ENCODE measurements at places on chromosomes 5 and 9.

DNA sequence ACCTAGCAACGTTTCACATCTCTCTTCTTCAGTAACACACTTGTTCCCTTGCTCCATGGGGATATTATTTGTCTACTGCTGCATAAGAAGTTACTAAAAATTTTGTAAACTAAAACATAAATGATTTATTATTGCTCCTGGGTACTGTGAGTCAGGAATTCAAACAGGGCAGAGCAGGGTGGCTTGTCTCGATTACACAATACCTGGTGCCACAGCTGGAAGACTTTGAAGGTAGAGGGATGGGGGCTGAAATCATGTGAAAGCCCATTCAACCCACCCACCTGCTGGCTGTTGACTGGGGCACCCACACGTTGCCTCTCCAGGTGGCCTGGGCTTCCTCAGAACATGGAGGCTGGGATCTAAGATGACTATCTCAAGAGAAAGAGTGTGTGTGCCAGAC is 213.2 kb downstream of the ESM1 start:
- DNase-seq, result no peak

DNA sequence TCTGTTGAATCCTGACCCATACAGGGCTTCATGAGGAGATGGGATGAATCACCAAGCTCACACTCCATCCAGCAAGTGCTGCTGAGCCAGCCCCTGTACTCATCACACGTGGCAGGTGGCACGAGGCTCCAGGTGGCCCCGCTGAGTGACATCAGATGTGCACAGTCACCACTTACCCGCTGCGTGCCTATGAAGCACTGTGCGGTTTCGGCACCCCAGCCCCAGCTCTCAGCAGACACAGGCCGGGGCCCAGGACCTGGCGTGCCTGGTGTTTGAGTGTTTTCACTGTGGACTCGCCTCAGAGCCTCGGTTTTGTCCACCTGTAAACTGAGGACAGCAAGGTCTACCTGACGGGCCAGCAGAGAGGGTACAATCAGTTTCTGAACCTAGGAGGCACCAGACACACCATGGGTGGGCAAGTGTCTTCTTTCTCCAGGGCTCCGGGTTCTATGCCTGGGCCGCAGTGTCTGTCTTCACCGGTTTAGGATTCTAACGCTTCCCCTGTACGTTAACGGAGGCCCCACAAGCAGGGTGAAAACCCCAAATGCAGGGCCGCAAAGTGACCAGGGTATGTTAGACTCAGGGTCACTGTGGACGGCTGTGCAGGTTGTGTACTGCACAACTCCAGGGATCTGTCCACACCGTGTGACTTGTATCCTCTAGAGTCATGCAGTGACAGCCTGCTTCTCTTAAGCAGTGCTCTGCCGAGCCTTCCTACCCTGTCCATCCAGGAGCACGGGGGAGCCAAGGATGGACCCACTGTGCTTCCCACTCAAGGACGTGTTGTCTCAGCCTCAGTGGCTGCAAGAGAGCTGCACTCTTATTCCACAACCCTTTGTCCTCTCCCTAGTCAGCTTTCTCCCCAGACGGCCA is 44.3 kb upstream of the COL5A1 start:
- no peak for DNase-seq

DNA sequence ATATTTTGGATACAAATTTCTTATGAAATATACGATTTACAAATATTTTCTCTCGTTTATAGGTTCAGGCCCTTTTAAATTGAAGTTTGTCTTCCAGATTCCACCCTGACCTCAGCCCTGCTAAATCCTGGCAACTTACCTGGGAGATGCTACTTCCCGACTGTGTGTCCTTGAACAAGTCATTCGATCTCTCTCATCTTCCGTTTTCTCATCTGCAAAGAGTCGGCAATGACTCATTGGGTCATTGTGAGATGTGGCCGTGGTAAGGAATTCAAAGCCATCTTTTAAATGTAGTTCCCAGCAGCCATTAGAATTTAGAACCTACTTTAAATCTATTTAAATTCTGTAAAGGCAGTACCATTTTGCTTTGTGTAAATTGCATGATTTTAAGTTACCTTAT is 72.5 kb downstream of the LHX2 start:
- DNase-seq, result no peak

DNA sequence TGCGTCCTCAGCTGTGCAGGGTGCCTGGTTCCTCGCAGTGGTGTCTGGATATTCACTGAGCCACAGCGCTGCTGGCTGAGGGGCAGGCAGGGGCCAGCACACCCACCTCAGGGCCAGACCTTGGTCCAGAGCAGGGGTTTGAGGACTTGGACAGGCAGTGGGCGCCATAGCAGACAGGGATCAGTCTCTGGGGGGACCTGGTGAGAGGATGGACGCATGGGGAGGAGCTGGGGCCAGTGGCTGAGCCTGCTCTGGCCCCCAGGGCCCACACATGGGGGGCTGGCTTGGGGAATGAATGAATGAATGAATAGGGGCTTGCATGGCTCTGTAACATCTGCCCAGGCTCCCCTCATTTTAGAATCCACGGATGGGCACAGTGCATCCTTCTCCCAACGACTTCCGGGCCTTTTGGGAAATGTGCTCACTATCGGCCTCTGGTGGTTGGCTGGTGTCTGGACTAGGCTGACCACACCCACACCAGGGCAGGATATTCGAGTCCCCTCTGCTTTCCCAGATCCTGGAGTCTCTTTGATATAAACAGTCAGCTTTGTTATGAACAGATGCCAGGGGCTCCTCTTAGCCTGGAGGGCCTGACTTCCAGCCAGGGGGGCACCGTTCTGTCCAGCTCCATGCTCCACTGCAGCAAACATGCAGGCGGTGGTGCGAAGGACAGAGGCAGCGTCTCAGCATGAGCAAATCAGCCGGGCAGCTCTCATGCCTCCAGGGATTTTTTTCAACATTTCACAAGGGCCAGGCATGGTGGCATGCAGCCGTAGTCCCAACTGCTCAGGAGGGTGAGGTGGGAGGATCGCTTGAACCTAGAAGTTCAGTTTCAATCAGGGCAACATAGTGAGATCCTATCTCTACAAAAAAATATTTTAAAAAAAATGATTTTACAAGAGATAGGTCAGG is 62.6 kb downstream of the NEK6 start:
- DNase-seq, result peak; percentile 40

GRCh38 chr9:86665416-86665815 is 281.9 kb downstream of the GAS1 start:
- DNase-seq, result no peak

DNA sequence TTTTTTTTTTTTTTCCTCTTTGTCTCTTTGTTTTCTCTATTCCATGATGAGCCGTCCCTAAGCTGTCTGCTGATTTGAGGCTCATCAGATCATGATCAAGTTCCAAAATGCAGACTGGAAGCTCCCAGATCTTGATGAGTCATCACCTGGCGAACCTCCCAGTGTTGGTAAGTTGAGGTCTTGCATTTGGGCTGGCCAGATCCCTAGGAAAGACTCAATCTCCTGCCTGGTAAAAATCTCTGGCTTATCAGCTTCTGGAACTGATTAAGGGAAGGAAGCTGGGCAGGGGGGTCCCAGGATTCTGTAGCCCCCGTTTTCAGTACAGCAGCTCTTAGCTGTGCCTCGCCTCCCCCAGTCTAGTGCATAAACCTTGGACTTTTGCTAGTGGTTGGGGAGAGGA is 69.0 kb downstream of the TSPAN17 start:
- DNase-seq, result no peak

- DNase-seq, result no peak
Measured at GRCh38 chr5:31753700-31754357, 114.9 kb downstream of the PDZD2 start.

DNA sequence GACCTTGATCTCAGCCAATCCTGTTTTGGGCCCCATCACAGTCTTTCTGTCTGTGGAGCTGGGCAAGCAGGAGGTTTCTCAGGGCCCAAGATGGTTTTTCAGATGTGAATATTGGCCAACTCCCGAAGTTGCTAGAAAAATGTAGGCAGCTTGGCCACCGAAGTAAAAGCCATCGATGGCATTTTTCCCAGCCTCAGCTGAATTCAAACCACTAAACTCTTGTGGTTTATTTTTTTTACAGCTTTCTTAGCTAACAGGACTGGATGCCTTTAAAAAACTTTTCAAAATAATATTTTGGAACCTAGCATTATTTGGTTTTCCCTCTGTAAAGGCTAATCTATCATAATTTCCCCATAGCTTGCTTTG is 102.5 kb upstream of the ERCC6L2 start:
- no peak for DNase-seq

DNA sequence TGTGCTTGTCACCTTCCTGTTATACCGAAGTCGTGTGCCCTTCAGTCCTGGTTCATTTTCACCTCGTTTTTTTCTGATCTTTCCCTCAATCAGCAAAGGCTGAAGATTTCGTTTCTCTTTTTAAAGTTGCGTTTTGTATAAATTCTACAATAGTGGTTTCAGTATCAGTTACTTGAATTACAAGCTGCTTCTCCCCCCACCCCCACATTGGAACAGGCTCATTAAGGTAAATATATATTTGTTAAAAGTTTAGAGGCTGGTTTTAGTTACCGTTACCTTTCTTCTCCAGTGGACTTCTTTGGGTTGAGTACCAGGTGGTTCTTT is 881 bp downstream of the SUB1 start:
- no peak for DNase-seq

DNA sequence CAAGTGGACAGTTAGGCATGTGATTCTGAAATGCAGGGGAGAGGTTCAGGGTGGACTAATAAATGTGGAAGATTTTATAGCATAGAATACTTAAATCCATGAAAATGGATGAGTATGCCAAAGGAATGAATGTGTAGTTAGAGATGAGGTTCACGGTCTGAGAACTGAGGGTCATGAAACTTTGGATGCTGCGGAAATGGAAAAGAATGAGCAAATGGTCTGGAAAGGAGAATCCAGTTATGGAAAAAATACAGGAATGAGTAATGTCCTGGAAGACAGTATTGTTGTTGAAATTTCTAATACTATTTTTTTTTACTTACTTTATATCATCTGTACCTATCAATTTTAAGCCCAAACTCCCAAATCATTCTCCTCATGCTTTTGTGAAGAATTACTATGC is 2369.4 kb downstream of the MAT2B start:
- DNase-seq, result no peak

DNA sequence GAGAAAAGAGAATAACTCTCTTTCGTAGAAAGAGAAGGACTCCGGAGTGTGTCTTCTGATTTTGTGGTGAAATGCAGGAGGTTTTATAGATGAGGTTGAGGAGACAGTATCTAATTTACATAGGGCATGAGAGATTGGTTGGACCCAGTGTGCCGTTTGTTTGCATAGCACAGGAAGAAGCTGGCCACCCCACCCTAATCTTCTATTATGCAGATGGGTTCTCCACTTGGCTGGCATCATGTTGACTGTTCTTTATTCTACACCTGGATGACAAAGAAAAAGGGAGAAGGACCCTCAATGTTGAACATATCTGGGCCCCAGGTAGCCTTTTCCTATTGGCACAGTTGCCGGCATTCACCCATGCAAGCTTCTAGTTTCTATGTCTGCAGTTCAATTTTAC is 23.2 kb upstream of the MINAR2 start:
- no peak for DNase-seq

DNA sequence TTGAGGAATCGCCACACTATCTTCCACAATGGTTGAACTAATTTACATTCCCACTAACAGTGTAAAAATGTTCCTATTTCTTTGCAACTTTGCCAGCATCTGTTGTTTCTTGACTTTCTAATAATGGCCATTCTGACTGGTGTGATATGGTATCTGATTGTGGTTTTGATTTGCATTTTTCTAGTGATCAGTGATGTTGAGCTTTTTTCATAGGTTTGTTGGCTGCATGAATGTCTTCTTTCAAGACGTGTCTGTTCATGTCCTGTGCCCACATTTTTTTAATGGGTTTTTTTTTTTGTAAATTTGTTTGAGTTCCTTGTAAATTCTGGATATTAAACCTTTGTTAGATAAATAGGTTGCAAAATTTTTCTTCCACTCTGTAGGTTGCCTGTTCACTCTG is 615.9 kb downstream of the SEMA5A start:
- DNase-seq, result no peak

GRCh38 chr5:94788527-94788926 is 170.1 kb downstream of the SLF1 start:
- no peak for DNase-seq

DNA sequence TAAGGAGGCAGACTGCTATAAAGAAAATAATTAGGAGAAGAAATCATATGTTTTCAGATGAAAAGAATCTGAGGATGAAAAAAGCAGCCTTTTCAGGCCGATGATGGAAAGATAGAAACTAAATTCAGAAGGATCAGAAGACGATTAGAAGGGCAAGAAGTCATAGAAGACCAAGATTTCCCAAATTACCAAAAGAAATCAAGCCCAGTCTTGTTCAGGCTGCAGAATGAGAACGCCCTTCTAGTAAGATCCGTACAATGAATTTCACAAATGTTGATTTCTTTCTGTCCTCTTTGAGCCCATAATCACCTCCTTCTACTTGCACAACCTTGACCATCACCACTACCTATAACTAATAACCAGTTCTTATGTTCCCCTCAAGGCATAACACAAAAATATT is 114.6 kb upstream of the CCDC152 start:
- DNase-seq, result no peak

DNA sequence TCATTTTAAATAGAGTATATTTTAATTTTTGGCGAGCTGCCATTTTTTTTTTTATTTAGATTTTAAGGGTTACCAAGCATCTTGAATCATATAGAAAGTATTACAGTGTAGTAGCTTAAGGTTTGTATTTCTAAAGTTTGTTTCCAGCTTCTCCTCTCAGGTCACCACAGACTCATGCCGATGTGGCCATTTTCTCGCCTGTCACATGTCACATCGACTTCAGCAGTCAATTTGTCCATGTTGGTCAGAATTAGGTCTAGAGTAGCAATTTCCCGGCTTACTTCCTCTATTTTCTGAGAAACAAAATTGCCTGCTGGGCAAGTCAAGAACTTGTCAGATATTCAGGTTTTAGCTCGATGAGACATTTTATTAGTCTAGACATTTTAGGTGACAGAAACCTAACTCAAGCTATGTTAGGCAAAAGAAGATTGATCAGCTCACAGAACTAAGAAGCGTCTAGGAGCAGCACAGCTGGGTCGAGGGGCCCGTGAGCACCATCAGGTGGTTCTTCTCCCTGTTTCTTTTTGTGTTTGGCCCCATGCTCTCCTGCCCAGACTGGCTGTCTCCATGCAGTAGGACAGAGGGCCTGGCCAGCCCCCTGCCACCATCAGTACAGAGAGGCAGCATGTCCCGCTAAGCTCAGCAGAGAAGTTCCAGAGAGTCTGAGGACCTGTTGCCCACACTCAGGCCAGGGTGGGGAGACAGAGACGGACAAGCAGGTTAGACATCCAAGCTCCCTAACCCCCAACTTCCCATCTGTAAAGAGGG is 48.4 kb upstream of the AFAP1L1 start:
- no peak for DNase-seq

DNA sequence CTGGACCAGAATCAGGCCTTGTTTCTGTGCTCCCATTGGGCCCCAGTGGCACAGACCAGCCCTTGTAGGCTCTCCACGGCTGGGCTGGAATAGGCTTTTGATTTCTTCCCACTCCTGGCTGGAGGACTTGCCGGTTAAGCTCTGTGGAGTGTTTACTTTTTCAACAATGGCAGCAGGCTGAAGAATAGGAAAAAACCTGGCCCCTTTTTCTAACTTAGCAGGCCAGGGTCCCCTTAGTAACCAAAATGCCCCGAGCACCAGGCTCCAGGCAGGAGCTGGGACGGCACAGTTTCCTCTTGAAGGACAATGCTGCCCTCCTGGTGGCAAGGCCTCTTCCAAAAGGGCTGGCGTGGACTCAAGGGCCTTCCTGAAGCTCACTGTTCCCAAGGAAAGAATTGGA is 230.3 kb downstream of the CRB2 start:
- DNase-seq, result no peak

Data from effector memory CD8-positive, alpha-beta T cell (primary cell).